ENCODE measurements at places on chromosomes 6 and 20. TPM values are rescaled to one million over a fixed set of nuclear protein-coding genes. Genes with fewer than 3 reads are reported as not detected.
A peak's percentile ranks its signal among the peaks of the same experiment; 100 is the strongest.

- DNase-seq = no peak
These were observed 6.7 kb downstream of the TGIF2 start for GRCh38 chr20:36579996-36580545.

- DNase-seq = no peak
These were observed 128.6 kb upstream of the PLCB4 start for GRCh38 chr20:8940326-8940725.

Gene GATA5
- total RNA-seq = not detected

Gene DSN1
- total RNA-seq = 24.7 TPM

Gene RNF5
- total RNA-seq = 39.5 TPM

DNA sequence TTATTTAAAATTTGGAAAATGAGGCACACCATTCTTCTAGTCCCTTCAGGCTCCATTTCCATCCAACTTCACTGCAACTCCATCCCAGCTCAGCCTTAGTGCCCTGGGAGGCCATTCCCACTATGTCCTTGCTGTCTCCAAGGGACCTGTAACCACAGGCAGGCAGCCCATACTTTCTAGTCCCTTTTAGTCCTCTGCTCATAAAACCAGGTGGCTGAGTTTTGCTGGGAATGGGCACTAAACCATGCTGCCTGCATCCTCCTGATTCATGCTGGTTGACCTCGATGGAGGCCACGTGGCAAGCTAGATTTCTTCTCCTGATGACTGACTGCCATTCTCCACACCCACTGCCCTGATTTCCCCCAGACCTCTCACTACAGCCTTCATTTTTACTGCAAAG is 27.5 kb upstream of the MYMX start:
- no peak for DNase-seq

DNA sequence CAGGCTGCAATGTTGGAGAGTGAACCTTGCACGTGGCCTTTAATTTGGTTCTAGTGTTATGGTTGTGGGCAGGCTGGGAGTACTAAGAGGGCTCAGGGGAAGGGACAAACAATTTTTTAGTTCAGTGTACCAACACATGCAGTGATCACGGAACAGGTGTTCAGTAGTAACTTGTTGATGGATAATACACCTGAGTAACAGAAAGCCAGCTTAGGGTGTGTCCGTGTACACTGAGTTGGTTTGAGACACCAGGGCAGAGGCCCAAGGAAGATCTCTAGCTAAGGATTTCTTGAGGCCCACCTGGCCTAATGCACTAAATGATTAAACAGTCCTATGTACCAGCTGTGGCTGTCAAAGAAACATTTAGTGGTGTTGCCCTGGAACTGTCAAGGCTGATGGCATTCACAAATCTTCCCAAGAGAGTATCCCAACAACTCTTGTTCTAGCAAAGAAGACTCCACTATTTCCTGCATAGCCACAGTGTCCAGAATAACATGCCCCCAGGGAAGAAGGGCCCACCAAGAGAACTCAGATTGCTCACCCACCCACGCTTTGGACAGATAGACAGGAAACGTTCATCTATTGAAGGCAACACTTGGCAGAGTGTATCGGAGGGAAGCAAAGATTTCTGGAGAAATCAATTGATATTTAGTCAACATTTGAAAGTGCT is 60.0 kb downstream of the CD83 start:
- no peak for DNase-seq

DNA sequence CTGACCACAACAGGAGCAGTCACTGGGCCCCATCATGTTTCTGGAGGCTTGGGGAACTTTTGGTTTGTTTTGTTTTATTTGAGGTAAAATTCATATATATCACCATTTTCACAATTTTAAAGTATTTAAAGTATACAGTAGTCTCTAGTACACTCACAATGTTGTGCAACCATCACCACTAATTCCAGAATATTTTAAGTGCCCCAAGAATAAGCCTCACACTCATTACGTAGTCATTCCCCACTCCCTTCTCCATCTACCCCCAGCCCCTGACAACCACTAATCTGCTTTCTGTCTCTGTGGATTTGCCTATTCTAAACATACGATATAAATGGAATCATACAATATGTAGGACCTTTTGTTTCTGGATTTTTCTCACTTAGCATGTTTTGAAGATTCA is 29.0 kb downstream of the RTN4IP1 start:
- no peak for DNase-seq

GRCh38 chr6:116278854-116279231 is 887 bp downstream of the TSPYL1 start:
- DNase-seq = peak; percentile 43

DNA sequence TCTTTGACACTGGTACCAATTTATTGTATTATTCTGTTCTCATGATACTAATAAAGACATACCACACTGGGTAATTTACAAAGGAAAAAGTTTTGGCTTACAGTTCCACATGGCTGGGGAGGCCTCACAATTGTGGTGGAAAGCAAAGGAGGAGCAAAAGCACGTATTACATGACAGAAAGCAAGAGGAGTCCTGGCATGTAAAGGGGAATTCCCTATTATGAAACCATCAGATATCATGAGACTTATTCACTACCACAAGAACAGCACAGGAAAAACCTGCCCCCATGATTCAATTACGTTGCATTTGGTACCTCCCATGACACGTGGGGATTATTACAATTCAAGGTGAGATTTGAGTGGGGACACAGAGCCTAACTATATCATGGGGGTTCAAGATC is 43.4 kb downstream of the SLC22A2 start:
- DNase-seq = no peak

GRCh38 chr20:2751878-2752566 is 48.4 kb downstream of the CPXM1 start:
- DNase-seq = peak; percentile 52

- no peak for DNase-seq
These were observed 192.3 kb upstream of the THBS2 start for GRCh38 chr6:169445661-169446581.

Data from activated naive CD4-positive, alpha-beta T cell treated with anti-CD3 and anti-CD28 coated beads for 36 hours (primary cell).